ENCODE measurements at places on chromosomes 13 and 19.
A peak's percentile ranks its signal among the peaks of the same experiment; 100 is the strongest.

DNA sequence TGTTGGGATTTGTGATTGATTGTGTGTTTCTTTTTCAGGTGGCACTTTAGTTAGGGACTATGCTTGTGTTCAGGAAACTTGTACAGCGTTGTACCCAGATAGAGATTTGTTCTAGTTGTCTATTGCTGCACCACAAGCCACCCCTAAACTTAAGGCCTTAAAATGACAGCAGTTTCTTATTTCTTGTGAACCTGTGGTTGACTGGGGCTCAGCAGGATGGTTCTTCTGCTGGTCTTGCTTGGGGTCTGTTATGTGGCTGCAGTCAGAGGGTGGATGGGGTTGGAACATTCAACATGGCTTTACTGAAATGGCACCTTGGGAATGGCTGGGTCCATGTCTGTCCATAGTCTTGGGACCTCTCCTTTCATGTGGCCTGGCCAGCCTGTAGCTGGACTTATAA lies 28.3 kb downstream of the SIPA1L3 start:
- H3K4me3 ChIP-seq: no peak overlapping the region
- peaks cover 3% of the 10 kb centered on the region for H3K36me3 ChIP-seq
- peaks cover 10% of the 10 kb centered on the region for H3K4me1 ChIP-seq
- no peak for DNase-seq
- H3K27me3 ChIP-seq: no peaks in the 10 kb centered on the region

GRCh38 chr13:48950501-48950875 lies 25.2 kb upstream of the FNDC3A start:
- no peak overlapping the region for H3K27ac ChIP-seq
- H3K36me3 ChIP-seq: peaks cover 5% of the 10 kb centered on the region
- H3K27me3 ChIP-seq: no peaks in the 10 kb centered on the region

- peak overlapping the region; percentile 79 for H3K27ac ChIP-seq
- H3K4me3 ChIP-seq: no peak overlapping the region
- no peak for DNase-seq
- peaks cover 52% of the 10 kb centered on the region for H3K4me1 ChIP-seq
- H3K27me3 ChIP-seq: no peaks in the 10 kb centered on the region
Observed at GRCh38 chr19:5971714-5972354, 6.1 kb downstream of the RANBP3 start.

- no peaks in the 10 kb centered on the region for H3K36me3 ChIP-seq
- H3K4me1 ChIP-seq: peaks cover 3% of the 10 kb centered on the region
- H3K27ac ChIP-seq: no peak overlapping the region
- no peak for DNase-seq
Observed at GRCh38 chr13:110265341-110265681, 41.6 kb downstream of the COL4A1 start.

DNA sequence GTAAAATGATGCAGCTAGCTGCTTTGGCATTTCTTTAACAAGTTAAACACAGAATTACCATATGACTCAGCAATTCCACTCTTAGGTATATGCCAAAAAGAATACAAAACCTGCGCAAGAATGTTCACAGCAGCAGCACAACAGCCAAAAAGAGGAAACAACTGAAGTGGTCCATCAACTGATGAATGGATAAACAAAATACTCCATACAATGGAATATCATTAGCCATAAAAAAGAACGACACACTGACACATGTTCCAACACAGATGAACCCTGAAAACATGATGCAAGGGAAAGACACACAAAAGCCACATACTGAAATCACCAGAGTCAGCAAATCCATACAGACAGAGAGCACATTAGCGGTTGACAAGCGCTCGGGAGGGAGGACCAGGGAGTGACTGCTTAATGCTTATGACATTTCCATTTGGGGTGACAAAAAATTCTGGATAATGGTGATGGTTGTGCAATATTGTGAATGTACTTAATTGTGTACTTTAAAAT lies 3.0 kb downstream of the PCID2 start:
- H3K27me3 ChIP-seq: no peaks in the 10 kb centered on the region
- H3K4me3 ChIP-seq: no peak overlapping the region
- peaks cover 2% of the 10 kb centered on the region for H3K36me3 ChIP-seq
- H3K27ac ChIP-seq: peak overlapping the region; percentile 92

DNA sequence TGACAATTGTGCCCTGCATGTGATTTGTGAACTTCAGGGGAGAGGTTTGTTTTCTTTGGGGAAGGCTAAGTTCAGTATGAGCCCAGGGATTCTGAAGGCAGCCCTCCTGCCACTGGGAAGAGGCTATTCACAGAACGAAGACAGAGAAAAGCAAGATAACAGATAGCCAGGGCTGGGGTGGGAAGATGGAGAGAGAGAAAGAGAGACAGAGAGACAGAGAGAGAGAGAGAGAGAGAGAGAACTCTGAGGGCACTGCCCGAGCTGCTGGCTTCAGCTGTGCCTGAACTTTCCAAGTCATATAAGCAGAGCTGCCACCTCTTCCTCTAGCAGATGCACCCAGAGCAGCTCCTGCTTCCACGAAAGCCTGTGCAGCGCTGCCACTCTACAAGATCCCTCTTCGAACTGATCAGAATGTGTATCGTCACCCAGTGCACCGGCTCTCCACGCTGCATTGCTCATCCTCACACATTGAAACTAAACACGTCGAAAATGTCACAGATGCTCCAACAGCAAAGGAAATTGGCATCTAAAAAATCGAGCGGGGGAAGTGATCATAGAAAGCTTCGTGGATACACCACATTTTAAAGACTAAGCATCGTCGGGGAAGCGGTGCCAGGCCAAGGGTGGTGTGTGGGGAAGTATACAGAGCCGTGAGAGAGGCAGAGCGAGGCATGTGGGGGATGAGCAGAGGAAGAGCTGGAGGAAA lies 81.8 kb upstream of the SIAH3 start:
- H3K27ac ChIP-seq: peak overlapping the region; percentile 72
- no peak for DNase-seq
- H3K27me3 ChIP-seq: peaks cover 60% of the 10 kb centered on the region
- peaks cover 9% of the 10 kb centered on the region for H3K36me3 ChIP-seq
- H3K4me3 ChIP-seq: peak overlapping the region; percentile 22

DNA sequence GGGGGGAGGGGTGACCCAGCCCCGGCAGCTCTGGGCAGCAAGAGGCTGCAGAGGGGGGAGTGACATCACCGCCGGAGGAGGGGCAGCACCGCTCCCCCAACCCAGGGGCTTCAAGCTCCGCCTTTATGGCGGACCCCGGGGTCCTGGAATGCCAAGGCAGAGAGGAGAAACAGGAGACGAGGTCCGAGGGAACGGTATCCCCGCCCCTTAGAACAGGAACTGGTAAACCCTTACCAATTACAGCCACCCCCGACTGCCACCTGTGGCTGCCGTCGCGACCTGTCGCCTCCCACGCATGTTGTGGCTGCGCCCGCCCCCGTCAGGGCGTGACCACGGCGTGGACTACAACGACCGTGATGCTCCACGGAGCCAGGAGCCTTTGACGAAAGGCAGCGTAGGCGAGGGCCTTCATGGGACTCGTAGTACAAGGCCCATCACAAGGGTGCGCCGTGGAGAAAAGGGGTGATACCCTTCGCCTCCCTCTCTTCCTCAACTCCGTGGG lies 4.1 kb upstream of the KCNC3 start:
- peak overlapping the region; percentile 88 for H3K4me3 ChIP-seq
- H3K36me3 ChIP-seq: peaks cover 8% of the 10 kb centered on the region
- H3K27ac ChIP-seq: peak overlapping the region; percentile 83
- H3K4me1 ChIP-seq: peaks cover 34% of the 10 kb centered on the region
- DNase-seq: peak; percentile 86

GRCh38 chr19:34523408-34523807 lies 41.9 kb downstream of the WTIP start:
- no peak overlapping the region for H3K4me3 ChIP-seq
- no peak for DNase-seq
- no peak overlapping the region for H3K27ac ChIP-seq
- peaks cover 49% of the 10 kb centered on the region for H3K27me3 ChIP-seq

GRCh38 chr13:35669321-35669720 lies 192.8 kb upstream of the MAB21L1 start:
- no peaks in the 10 kb centered on the region for H3K4me1 ChIP-seq
- no peak overlapping the region for H3K4me3 ChIP-seq
- no peaks in the 10 kb centered on the region for H3K36me3 ChIP-seq
- no peak for DNase-seq
- H3K27me3 ChIP-seq: no peaks in the 10 kb centered on the region

DNA sequence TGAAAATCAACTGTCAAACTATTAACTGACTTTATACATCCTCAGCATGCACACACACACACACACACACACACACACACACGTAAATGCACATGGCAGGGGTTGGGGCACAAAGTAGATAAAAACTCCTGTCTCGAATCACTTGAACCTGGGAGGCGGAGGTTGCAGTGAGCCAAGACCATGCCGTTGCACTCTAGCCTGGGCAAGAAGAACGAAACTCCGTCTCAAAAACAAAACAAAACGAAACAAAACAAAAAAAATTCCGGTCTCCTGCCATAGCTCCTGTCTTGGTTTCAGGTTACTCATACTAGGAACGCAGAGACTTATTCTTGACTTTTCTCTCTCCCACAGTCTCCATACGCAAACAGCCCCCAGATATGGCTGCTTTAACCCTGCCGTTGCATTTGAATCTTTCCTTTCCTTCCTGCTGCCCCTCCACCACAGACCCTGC lies 148.9 kb downstream of the SHISA2 start:
- H3K4me3 ChIP-seq: no peak overlapping the region
- peaks cover 22% of the 10 kb centered on the region for H3K4me1 ChIP-seq
- no peaks in the 10 kb centered on the region for H3K36me3 ChIP-seq
- no peak overlapping the region for H3K27ac ChIP-seq
- DNase-seq: no peak
- H3K27me3 ChIP-seq: peaks cover 6% of the 10 kb centered on the region

GRCh38 chr19:2013683-2013961 lies 1.9 kb downstream of the BTBD2 start:
- no peaks in the 10 kb centered on the region for H3K27me3 ChIP-seq
- DNase-seq: no peak
- H3K4me1 ChIP-seq: peaks cover 22% of the 10 kb centered on the region
- H3K36me3 ChIP-seq: no peaks in the 10 kb centered on the region
- H3K4me3 ChIP-seq: peak overlapping the region; percentile 87

GRCh38 chr13:90510319-90510718 lies 837.2 kb upstream of the MIR17HG start:
- no peak overlapping the region for H3K27ac ChIP-seq
- DNase-seq: no peak
- no peaks in the 10 kb centered on the region for H3K36me3 ChIP-seq
- H3K27me3 ChIP-seq: no peaks in the 10 kb centered on the region
- H3K4me1 ChIP-seq: no peaks in the 10 kb centered on the region

DNA sequence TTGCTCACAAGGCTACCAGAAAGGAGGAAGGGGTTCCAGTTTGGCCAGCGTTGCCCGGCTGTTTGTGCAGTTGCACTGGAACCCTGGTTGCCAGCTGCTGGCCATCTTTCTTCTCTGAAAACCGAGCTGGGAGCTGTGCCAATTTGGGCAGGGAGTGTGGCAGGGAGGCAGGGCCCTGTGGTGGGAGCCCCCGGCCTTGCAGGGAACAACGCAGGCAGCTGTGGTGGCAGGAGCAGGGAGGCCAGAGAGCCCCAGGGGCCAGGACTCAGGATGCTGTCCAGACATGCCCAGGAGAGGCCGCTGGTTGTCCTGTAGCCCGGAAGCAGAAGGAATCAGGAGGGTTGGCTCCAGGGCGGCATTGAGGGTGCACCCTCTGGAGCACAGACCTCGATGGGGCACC lies 4.8 kb downstream of the KMT5C start:
- peaks cover 2% of the 10 kb centered on the region for H3K36me3 ChIP-seq
- H3K27ac ChIP-seq: no peak overlapping the region
- peaks cover 20% of the 10 kb centered on the region for H3K4me1 ChIP-seq
- no peaks in the 10 kb centered on the region for H3K27me3 ChIP-seq

GRCh38 chr13:76820759-76821158 lies 65.4 kb downstream of the KCTD12 start:
- no peaks in the 10 kb centered on the region for H3K36me3 ChIP-seq
- H3K27ac ChIP-seq: no peak overlapping the region
- H3K4me1 ChIP-seq: peaks cover 2% of the 10 kb centered on the region
- DNase-seq: no peak

GRCh38 chr19:7830823-7831222 lies 805 bp downstream of the EVI5L start:
- peaks cover 23% of the 10 kb centered on the region for H3K4me1 ChIP-seq
- no peak for DNase-seq
- H3K4me3 ChIP-seq: peak overlapping the region; percentile 91
- peaks cover 4% of the 10 kb centered on the region for H3K27me3 ChIP-seq

- no peak overlapping the region for H3K4me3 ChIP-seq
- H3K4me1 ChIP-seq: no peaks in the 10 kb centered on the region
- H3K27ac ChIP-seq: no peak overlapping the region
- DNase-seq: no peak
- H3K27me3 ChIP-seq: no peaks in the 10 kb centered on the region
- no peaks in the 10 kb centered on the region for H3K36me3 ChIP-seq
Observed at GRCh38 chr19:19742773-19743172, 9.9 kb upstream of the ZNF14 start.

- H3K27ac ChIP-seq: peak overlapping the region; percentile 14
- no peak for DNase-seq
- H3K27me3 ChIP-seq: peaks cover 10% of the 10 kb centered on the region
- H3K4me3 ChIP-seq: no peak overlapping the region
Observed at GRCh38 chr19:43809762-43810696, 7.8 kb upstream of the LYPD5 start.

- H3K27ac ChIP-seq: no peak overlapping the region
- no peak overlapping the region for H3K4me3 ChIP-seq
- no peaks in the 10 kb centered on the region for H3K4me1 ChIP-seq
- DNase-seq: no peak
- H3K27me3 ChIP-seq: peaks cover 17% of the 10 kb centered on the region
Observed at GRCh38 chr13:100797921-100798320, 123.3 kb upstream of the TMTC4 start.

GRCh38 chr13:19632915-19633478 lies 462 bp upstream of the MPHOSPH8 start:
- peak overlapping the region; percentile 100 for H3K4me3 ChIP-seq
- peak overlapping the region; percentile 100 for H3K27ac ChIP-seq
- peaks cover 27% of the 10 kb centered on the region for H3K4me1 ChIP-seq
- DNase-seq: no peak
- H3K27me3 ChIP-seq: peaks cover under 1% of the 10 kb centered on the region

DNA sequence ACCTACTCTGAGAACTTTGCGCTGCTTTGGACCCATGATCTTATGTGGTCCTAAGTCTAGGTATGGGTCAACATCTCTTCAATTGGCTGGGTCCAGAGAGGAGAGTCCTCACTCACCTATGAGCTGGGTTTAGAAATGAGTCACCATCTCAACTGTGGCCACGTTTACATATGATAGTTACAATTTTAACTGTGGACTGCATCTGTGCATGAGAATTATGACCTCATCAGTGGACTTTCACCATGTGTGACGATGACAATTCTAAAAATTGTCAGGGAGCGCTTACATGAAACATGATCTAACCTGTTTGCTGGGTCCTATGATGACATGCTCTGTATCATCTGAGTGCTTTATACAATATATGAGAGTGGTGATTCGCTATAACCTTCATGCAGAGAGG lies 12.7 kb upstream of the ZNF724 start:
- H3K27me3 ChIP-seq: no peaks in the 10 kb centered on the region
- no peak overlapping the region for H3K27ac ChIP-seq
- H3K4me1 ChIP-seq: peaks cover 3% of the 10 kb centered on the region
- DNase-seq: no peak

Data from T-helper 17 cell (primary cell).